Fibroblast of skin of back (primary cell): ENCODE measurements at places on chromosomes 2 and 18.

- DNase-seq = no peak
Observed at GRCh38 chr2:235749771-235750160, 255.9 kb downstream of the AGAP1 start.

- peak; percentile 23 for DNase-seq
Observed at GRCh38 chr2:10303694-10304378, 1.1 kb downstream of the HPCAL1 start.

DNA sequence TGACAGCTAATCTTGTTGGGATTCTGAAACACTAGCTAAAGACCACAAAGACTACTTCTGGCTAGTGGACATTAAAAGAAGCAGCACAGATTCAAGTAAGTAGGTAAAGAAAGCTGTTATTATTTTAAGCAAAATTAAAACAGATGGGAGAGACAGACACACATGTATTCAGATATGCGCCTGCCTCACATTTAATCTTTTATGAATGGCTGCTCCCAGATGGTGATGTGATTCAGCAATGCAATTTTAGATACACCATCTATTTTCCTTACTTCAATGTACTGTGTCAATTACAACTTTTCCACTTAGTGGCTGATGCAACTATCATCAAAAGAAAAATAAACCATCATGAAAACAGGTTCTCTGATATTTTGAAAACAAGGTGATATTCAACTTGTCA lies 133.0 kb upstream of the PGAP1 start:
- no peak for DNase-seq

DNA sequence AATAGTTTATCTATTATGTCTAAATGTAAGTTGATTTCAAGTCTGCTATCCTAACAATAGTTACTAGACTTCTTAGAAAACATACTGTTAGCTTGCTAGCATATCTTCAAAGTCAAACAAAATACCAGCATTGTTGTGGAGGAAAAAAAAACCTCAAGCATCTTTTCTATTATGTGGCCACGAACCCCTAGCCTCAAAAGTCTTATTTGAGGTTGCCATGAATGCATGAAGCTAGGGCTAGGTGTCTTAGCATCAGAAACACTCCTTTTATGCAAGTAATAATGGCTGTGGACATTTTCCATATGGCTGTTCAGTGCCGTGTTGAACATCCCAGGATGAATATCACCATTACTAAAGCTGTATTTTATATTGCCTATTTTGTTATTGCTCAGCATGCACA lies 86.6 kb upstream of the OTX1 start:
- no peak for DNase-seq

GRCh38 chr2:197850882-197851450 lies 46.6 kb downstream of the PLCL1 start:
- DNase-seq = no peak

- peak; percentile 2 for DNase-seq
Observed at GRCh38 chr2:138831691-138832090, 51.5 kb upstream of the NXPH2 start.

DNA sequence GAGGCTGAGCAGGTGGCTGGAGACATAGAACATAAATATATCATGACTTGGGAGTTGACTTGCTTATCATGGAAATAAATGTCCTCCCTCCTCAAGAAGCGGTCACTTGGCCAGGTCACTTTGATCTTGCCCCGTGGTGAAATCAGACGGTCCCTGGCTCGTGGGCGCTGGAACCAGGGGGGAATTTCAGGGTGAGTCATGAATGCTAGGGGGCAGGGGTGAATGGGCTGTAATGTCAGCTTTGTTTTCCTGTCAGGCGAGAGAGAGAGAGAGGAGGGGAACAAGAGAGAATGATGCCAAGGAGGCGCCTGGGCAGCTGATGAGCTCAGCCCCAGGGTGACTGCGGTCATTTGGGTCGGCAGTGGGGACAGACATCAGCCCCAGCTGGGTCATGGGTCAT lies 47.7 kb downstream of the RRM2 start:
- DNase-seq = peak; percentile 10
